GM12878 (cell line): ENCODE measurements at places on chromosomes 5 and 9. TPM values are rescaled to one million over a fixed set of nuclear protein-coding genes. Genes with fewer than 3 reads are reported as not detected.

The DDX4 gene
- 0.36 TPM in 1 of 2 replicates, not detected in the other for total RNA-seq

DNA sequence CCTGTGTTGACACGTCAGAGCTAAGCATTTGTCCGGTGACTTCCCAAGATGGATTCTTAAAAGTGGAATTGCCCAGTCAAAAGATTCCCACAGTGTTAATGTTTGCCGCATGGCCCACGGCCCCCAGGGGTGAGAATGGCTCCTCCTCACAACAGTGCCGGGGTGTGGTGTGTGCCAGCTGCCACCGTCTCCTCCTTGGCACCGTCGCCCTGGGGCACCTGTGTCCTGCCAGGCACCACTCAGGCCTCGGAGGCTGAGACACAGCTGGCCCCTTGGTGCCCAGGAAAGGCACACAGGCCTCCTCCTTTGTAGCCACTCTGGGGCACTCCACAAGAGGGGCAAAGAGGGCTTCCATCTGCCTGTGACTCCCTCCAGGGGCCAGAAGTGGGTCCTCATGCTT is 4.3 kb downstream of the KCNT1 start:
- no peak for DNase-seq
- H3K4me3 ChIP-seq, result no peak overlapping the region
- H3K4me1 ChIP-seq, result no peaks in the 10 kb centered on the region
- no peak overlapping the region for H3K27ac ChIP-seq
- H3K36me3 ChIP-seq, result no peaks in the 10 kb centered on the region
- no peaks in the 10 kb centered on the region for H3K27me3 ChIP-seq

DNA sequence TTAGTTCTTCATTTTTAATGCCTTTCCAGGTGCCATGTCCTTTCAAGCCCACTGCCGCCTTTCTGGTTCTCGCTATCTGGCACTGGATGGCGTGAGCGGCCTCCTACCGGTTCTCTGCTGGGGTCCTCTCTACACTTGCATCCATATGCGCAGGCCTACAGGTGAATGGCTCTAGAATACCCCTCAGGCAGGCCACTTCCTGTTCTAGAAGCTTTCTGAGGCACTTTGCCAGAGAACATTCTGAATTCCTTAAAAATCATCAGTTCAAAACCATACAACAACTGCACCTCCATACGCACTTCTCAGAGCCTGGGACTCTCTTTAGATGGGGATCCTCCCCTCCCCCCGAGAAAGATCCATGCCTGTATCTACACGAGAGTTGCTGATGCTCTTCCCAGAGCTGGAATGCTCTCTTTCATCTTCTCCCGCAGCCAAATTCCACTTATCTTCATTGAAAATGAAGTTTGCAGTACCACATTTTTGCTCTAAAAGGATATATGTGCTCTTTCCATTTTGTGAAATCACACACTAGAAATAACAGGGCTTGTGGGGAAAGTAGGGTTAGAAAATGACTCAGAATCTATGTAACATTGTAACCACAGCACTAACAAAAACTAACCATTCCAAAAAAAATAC is 1.4 kb upstream of the LHFPL2 start:
- no peak overlapping the region for H3K27ac ChIP-seq
- peaks cover 12% of the 10 kb centered on the region for H3K4me1 ChIP-seq
- H3K4me3 ChIP-seq, result no peak overlapping the region
- DNase-seq, result no peak
- no peaks in the 10 kb centered on the region for H3K27me3 ChIP-seq
- H3K36me3 ChIP-seq, result no peaks in the 10 kb centered on the region

GRCh38 chr9:26510137-26510536 is 382.5 kb downstream of the CAAP1 start:
- H3K27me3 ChIP-seq, result no peaks in the 10 kb centered on the region
- no peak overlapping the region for H3K4me3 ChIP-seq
- no peak for DNase-seq
- H3K4me1 ChIP-seq, result no peaks in the 10 kb centered on the region
- no peak overlapping the region for H3K27ac ChIP-seq

- H3K27ac ChIP-seq, result no peak overlapping the region
- DNase-seq, result no peak
- no peaks in the 10 kb centered on the region for H3K4me1 ChIP-seq
- no peaks in the 10 kb centered on the region for H3K27me3 ChIP-seq
- no peaks in the 10 kb centered on the region for H3K36me3 ChIP-seq
- no peak overlapping the region for H3K4me3 ChIP-seq
Measured at GRCh38 chr5:45484781-45485180, 211.4 kb downstream of the HCN1 start.
